ENCODE measurements at places on chromosomes 2 and 18.

DNA sequence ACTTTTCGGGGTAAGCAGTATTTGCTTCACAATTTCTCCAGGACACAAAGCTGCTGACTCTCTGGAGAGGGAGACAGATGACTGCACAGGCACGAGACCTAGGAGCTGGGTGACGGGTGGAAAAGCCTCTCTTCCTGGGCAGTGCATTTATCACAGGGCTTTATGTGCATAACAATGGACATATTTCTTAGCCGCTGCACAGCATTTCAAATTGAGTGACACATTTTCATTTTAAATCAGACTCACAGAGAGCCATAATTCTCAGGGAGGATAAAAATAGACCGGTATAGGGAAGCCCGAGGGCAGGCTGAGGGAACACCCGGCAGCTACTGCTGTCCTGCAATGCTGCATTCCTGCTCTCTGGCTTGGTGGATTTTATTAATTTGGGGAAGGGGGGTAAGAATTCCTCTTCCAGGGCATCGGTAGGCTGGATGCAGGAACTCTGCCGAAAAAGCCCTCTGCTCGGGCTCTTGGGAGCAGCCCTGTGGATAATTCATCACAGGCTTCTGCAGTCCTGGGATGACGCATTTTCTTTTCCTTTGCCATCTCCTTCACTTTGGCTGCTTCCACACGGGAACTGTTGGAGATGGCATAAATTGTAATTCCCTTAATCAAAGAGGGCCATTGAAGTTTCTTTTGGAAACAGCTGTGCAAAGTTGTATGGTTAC, 108.1 kb upstream of the ACAA2 start:
- no peak for DNase-seq

- no peak for DNase-seq
Measured at GRCh38 chr2:74486141-74486540, 3.3 kb downstream of the TTC31 start.

- DNase-seq = no peak
Measured at GRCh38 chr18:379681-380330, 112.0 kb upstream of the THOC1 start.

GRCh38 chr2:235500761-235501672, 7.2 kb downstream of the AGAP1 start:
- DNase-seq = no peak

DNA sequence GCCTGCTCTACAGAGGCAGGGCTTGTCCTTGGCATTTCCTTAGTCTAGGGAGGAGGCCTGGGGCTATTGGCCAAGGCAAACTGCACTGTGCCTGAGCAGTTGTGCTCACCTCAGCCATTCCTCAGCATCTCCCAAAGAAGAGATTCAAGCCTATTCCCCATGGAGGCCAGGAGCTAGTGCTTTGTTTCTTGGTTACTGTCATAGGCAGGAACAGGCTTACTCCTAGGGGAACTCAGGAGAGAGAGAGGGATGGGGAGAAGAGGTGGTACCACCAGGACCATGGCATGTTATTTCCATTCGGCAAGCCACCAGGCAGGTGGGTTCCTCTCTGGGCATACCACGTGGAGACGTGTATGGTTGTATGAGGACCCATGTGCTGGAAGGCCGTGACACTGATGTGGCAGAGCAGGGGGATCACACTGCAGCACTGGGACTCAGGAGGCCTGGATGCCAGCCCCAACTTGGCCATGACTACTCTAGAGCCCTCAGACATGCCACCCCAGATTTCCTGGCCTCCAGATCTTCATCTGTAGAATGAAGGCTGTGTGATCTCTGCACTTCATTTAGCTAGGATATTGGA, 233.7 kb downstream of the LOXHD1 start:
- no peak for DNase-seq

DNA sequence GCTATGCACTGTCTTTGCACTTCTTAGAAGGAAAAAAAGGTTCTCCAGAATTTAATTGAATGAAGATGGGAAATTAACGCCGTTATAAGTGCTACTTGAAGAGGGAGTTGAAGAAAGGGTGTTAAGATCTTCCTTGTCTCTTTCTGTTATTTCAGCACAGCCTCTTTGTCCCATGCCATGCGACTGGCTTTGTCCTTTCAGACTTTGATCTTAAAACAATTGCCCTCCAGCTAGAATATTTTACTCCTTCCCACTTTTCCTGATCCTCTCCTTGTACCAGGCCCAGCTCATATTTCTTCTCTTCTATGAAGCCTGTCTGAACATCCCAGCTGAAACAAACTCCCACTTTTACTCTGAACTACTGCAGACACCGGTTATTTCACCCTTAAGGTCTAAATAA, 51.4 kb downstream of the RAB27B start:
- no peak for DNase-seq

- DNase-seq = peak; percentile 70
Measured at GRCh38 chr18:32552421-32553030, 81.8 kb upstream of the GAREM1 start.

GRCh38 chr2:174338671-174339560, 4.2 kb downstream of the SP9 start:
- DNase-seq = no peak

- DNase-seq = no peak
Measured at GRCh38 chr2:96929245-96929925, 57.0 kb downstream of the FAM178B start.

- DNase-seq = no peak
Measured at GRCh38 chr18:56775701-56776100, 124.5 kb downstream of the WDR7 start.

- no peak for DNase-seq
Measured at GRCh38 chr2:122486705-122487415, 731.4 kb downstream of the TSN start.

DNA sequence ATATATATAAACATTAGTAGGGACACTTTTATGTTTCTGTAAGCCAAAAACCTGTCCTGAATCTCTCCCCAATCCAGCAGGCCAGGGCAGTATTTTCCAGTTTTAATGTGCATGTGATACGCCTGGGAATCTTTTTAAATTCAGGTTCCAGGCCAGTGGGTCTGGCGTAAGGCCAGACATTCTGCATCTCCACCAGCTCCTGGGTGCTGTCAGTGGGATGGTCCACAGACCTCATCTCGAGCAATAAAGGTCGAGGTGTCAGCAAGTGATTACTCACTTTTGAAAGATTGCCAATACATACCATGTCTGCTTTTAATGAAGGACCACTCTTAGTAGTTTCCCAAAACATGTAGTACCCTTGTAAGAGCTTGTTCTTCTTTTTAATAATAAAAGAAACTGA, 189.9 kb upstream of the SH3BP4 start:
- no peak for DNase-seq
